ENCODE measurements at places on chromosomes 1 and 21.

- DNase-seq, result peak; percentile 40
Measured at GRCh38 chr1:92833840-92834239, 2.0 kb downstream of the RPL5 start.

DNA sequence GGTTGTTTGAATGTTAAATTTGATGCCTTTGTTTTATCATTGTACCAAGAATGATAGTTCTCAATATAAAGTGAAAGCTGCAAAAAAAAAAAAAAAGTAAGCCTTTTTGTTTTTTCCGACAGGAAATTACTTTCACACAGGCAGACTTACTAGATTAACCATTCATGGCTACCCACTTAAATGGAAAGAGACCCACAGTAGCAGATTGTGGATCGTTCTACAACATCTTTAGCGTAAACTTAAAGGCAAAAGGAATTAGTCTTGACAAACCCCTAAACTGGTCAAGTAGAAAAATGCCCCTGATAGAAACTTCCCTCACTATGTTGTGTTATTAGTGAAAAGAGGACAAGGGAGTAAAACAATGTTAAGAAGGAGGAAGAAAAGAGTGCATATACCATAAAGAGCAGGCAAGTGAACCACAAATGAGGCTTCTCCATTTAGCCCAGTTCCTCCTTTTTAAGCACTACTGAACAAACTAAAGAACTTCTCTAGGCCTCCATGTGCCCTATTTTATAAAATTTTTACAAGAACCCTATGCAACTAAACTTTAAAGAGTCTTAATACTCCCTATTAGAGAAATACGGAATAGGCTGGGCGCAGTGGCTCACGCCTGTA, 1560.3 kb downstream of the MRPL39 start:
- no peak for DNase-seq

DNA sequence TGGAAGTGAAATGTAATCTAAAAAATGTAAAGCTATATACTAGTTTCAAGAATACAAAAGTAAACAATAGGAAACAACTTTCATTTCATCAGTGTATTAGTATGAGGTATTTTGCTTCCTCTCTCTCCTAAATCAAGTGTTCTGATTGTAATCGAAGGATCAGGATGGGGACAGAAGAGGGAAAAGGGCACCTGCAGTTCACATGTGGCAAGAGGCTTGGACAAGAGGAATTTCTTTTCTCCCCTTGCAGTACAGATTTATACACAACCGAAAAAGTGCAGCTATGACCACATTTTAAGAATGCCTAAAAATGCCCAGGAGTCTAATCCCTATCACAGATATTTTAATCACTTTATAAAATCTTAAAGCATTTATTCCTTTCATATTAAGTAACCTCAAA, 63.7 kb downstream of the NRIP1 start:
- no peak for DNase-seq

- DNase-seq, result no peak
Measured at GRCh38 chr1:177282976-177283375, 112.2 kb downstream of the BRINP2 start.

GRCh38 chr1:245411245-245412036, 256.7 kb downstream of the KIF26B start:
- DNase-seq, result no peak

DNA sequence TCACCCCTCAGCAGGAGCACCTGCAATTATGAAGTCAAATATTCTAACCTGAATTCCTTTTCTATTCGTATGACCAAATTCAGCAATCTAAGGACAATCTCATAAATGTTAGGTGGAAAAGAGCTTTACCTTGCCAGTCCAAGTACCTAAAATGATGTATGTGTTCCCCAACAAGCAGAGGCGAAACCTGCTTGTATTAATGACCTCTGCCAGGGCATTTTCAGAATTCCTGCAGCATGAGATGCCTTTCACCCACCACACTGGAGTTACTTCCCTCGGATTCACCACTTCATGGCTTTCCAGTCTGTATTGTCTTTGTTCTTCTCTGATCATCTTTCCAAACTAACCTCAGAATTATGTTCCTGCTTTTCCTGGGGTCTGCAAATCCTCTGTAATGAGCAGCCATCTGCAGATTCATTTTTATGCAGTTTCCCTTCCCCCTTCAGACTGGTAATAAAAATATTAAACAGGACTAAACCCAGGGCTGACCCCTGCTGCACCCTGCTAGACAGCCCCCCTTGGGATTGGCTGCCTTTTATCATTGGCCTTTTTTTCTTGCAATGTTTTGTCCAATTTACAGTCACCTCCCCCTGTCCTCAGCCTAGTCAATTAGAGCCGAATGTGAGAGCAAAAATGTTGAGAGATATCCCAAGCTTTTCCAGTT, 26.6 kb upstream of the CASQ2 start:
- DNase-seq, result no peak

Measured in Karpas-422 (cell line).